ENCODE measurements at places on chromosomes 3 and 15. TPM values are rescaled to one million over a fixed set of nuclear protein-coding genes. Genes with fewer than 3 reads are reported as not detected.

The CAPN3 gene
- total RNA-seq = 12.9 TPM

The MYRIP gene
- 9.1 TPM for total RNA-seq

The CCDC33 gene
- total RNA-seq = not detected

The KCNAB1 gene
- total RNA-seq = 0.70 TPM

The TATDN2 gene
- total RNA-seq = 30.2 TPM

The CLRN1 gene
- not detected for total RNA-seq

The GPR171 gene
- total RNA-seq = 1.7 TPM

The UROC1 gene
- total RNA-seq = not detected

The TIGIT gene
- 0.73 TPM for total RNA-seq

The PLCH1 gene
- 7.1 TPM for total RNA-seq

The COL6A6 gene
- not detected for total RNA-seq

The SNX22 gene
- total RNA-seq = 0.34 TPM

The HLTF gene
- 10.8 TPM for total RNA-seq

The GOLGA8S gene
- 0.09 TPM for total RNA-seq

The GOLGA8R gene
- 1.2 TPM for total RNA-seq

The CCR3 gene
- 0.28 TPM for total RNA-seq

The ZMYND10 gene
- total RNA-seq = 0.47 TPM

The FSD2 gene
- not detected for total RNA-seq

The LRTM1 gene
- total RNA-seq = not detected

The GRM2 gene
- not detected for total RNA-seq

The TNFAIP8L3 gene
- 12.7 TPM for total RNA-seq

The AMIGO3 gene
- not detected for total RNA-seq

The PLA2G4E gene
- total RNA-seq = not detected

The MAP6D1 gene
- total RNA-seq = 1.3 TPM

The IL20RB gene
- 1.3 TPM for total RNA-seq

The FANCI gene
- total RNA-seq = 17.3 TPM

The SH2D7 gene
- 0.89 TPM for total RNA-seq

The TBC1D21 gene
- not detected for total RNA-seq

The FBXW12 gene
- not detected for total RNA-seq

The PP2D1 gene
- total RNA-seq = not detected

The BNC1 gene
- total RNA-seq = not detected

The CERS3 gene
- total RNA-seq = not detected

The CHRD gene
- 2.6 TPM for total RNA-seq
